ENCODE measurements at places on chromosomes 13 and 19.

GRCh38 chr13:39688699-39689405 lies 33.4 kb downstream of the COG6 start:
- no peak for DNase-seq

DNA sequence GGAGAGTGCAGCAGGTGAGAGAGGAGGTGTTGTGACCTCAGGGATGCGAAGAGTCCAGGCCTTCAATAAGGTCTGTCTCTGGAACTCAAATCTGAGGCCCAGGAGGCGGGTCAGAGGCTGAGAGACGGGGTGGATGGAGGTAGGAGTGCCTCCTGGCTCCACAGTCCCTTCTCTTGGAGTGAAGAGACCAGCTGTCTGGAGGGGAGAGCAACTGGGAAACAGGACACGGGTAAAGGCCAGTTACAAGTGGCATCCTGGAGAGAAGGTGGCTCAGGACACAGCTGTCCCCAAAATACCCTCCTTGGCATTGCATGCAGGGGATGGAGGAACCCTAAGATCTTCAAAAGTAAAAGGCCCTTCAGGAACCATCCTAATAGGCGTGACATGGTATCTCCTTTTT lies 19.2 kb downstream of the PDE4A start:
- DNase-seq = no peak

- DNase-seq = no peak
Observed at GRCh38 chr19:30336290-30336689, 35.9 kb upstream of the ZNF536 start.

- no peak for DNase-seq
Observed at GRCh38 chr13:29905845-29906244, 55.4 kb upstream of the UBL3 start.

- DNase-seq = no peak
Observed at GRCh38 chr19:379796-380195, 29.2 kb downstream of the C2CD4C start.

DNA sequence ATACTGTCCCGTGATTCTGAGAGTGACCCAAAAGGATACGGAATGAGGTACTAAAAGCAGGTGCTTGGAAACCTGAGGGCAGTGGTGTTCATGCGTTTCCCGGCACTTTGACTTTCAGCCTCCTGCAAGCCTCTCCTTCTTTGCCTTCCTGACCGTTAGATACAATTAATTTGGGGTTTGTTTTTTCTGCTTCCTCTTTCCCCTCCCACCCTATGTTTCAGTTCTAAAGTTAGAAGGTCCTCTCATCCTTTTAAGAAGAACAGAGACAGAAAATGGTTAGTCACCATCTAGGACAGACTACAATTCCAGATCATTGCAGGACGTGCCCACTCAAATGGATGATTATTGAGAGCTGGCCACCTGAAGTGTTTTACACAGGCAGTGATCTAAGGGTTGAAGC lies 1.8 kb upstream of the LILRB4 start:
- no peak for DNase-seq

GRCh38 chr13:95228130-95228529 lies 73.1 kb downstream of the ABCC4 start:
- no peak for DNase-seq

GRCh38 chr13:102394158-102395053 lies 7.4 kb downstream of the FGF14 start:
- DNase-seq = peak; percentile 99

DNA sequence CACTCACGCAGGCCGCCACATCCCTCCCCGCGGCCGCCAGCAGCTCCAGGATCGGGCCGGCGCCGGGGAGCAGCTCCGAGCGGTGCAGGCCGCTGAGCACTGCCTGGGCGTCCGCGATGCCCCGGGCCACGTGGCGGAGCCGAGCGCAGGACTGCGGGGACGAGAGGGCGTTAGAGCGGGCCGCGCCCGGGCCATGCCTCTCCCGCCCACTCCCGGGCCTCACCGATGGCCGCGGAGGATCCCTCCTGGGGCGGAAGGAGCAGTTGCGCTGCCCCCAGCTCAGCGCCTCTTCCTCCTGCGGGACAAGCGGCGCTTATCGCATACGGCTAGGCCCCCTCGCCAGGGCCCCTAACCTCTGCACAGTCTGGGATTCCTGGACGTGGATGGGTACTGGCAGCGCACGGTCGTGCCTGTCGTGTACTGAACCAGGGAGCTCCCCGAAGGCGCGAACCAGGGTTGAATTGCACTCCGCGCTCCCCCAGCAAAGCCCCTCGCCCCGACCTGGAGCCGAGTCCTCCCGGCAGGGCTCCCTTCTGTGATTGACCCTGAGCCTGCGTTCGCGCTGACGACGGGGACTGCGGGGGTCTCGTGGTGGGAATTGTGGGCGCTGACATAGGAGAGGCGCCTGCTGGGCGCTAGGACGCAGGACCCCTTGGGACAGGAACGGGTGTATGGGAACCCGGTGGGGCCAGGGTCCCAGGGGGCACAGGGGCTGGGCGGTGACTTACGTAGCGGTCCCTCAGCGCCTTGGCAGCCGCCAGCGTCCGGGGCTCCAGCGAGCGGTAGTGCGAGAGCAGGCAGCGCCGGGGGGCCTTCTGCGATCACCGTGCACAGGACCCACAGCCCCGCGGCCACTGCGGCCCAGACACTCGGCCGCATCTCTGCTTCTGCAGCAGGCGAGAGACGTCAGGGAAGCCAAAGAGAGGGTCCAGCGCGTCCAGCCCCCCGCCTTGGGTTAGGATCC lies 673 bp downstream of the IFNL4 start:
- no peak for DNase-seq

- no peak for DNase-seq
Observed at GRCh38 chr13:57991041-57991440, 359.5 kb downstream of the PCDH17 start.

GRCh38 chr13:30802501-30802900 lies 67.2 kb downstream of the ALOX5AP start:
- no peak for DNase-seq

DNA sequence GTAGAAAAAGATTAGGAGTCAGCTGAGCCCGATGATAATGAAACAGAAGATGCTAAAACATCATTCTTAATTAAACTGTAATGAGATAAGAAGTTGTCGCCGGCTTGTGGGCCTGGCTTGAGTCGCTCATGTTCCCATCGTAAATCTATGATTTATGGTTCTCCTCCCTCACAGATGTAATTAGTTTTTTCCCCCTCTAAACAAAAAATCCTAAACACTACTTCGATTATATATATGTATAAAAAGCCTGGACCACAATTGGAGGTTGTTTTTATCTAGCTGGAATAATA lies 151.3 kb downstream of the PTPRS start:
- no peak for DNase-seq

DNA sequence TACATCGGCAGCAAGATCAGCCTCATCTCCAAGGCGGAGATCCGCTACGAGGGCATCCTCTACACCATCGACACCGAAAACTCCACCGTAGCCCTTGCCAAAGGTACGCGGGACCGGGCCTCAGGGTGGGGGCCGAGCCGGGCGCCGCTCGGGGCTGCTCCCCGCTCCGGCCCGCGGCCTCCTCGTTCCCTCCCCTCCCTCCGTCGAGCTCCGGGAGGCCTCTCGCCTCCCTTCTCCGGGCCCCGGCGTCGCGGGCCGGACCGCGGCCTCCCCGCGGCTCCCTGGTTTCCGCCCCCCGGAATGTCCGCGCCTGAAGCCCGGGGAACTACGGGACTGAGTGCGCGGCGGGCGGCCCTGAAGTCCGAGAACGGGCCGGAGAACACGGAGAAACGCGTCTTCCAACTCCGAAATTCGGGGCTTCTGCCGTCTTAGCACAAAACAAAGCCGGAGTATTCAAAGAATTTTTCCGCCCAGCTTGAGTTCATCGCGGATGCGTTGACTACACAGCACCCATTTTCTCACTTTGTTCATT lies 423 bp downstream of the LSM14A start:
- DNase-seq = no peak

GRCh38 chr13:60164234-60164889 lies 634 bp upstream of the DIAPH3 start:
- DNase-seq = no peak

- no peak for DNase-seq
Observed at GRCh38 chr19:36707134-36707533, 19.7 kb downstream of the ZNF567 start.

DNA sequence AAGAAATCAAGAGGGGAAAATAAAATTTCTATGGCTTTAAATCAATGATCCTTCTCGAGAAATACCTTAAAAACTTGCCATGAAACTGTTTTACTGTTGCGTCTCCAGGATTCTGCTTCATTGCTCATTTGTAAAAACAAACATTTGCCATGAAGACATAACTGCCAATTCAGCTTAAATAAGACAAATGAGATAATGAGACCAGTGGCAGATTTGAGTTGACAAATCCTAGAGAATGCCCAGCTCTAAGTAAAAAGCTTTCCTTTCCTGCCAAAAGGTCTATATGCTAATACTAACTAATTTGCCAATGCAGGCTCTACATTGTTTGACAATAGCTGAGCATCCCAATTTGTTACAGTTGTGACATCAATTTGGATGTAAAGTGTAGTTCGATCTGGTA lies 400.5 kb upstream of the PCDH9 start:
- no peak for DNase-seq

DNA sequence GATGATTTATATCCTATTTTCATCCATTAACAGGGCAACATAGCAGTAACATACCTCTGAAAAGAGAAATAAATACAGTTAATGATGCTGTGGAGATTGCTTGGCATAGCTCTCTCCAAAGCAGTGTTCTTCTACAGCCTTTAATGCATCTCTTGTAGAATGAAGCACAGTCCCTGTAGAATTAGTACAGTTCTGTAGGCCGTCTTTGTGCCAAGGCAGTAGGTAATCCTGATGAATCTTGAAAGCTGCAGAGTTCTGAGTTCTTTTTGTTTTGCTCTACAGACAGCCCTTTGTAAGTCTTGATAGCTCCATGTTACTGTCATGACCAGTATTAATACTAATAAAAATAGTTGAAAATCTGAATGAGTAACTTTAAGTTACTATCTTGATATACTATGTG lies 184.2 kb downstream of the MAB21L1 start:
- DNase-seq = no peak

DNA sequence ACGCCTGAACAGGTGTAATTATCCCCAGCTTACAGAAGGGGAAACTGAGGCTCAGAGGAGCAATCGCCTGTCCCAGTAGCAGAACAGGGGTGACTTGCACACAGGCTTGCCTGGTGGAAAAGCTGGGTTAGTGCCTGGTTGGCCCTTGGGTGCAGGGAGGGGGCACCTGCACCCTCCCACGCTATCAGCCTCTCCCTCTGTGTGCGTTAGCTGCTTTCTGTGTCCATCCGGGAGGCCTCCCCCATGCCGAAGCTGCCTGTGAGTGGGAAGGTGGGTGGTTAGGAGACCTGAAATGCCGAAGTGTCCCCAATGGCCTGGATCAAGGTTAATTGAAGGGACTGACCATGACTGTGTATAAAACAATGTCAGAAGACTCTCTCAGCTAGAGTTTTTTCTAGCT lies 295.0 kb downstream of the ZNF536 start:
- no peak for DNase-seq

DNA sequence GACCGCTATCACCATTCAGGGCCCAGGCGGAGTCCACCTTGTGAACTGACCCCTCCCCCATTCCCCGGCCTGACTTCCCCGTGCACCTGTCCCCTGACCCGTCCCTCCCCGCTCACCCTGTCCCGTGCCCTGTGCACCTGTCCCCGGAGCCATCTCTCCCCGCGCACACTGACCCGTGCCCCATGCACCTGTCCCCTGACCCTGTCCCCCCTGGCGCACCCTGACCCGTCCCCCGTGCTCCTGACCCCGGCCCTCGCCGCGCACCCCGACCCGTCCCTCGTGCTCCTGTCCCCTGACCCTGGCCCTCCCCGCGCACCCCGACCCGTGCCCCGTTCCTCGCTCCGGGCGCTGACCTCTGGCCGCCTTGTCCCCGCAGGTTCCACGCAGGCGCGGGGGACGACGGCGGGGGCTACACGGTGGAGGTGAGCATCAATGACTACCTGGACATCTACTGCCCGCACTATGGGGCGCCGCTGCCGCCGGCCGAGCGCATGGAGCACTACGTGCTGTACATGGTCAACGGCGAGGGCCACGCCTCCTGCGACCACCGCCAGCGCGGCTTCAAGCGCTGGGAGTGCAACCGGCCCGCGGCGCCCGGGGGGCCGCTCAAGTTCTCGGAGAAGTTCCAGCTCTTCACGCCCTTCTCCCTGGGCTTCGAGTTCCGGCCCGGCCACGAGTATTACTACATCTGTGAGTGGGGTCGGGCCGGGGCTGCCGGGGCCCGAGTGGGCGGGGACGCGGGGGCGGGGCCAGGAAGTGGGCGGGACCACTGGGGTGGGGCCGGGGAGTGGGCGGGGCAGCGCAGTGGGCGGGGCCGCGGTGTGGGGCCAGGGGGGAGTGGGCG lies 9.7 kb downstream of the EFNA2 start:
- DNase-seq = no peak

- no peak for DNase-seq
Observed at GRCh38 chr19:50549059-50549926, 18.9 kb downstream of the LRRC4B start.

DNA sequence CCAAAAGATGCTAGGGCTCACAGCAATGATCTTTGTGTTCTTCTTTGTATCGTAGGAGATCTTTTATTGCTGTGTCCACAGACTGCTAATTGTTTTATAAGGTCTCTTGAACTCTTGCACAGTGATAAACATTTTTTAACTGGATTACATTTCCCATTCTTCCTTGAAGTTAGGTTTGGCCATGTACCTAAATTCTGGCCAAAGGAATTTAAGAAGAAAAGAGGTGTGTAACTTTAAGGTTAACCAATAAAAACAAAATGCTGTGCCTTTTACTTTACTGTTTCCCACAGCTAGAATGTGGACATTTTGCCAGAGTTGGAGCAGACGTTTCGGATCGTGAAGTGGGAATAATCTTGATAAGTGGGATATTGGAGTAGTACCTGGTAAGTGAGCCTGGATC lies 82.6 kb upstream of the GPC6 start:
- DNase-seq = no peak

GRCh38 chr13:59337070-59337469 lies 826.7 kb downstream of the DIAPH3 start:
- no peak for DNase-seq

DNA sequence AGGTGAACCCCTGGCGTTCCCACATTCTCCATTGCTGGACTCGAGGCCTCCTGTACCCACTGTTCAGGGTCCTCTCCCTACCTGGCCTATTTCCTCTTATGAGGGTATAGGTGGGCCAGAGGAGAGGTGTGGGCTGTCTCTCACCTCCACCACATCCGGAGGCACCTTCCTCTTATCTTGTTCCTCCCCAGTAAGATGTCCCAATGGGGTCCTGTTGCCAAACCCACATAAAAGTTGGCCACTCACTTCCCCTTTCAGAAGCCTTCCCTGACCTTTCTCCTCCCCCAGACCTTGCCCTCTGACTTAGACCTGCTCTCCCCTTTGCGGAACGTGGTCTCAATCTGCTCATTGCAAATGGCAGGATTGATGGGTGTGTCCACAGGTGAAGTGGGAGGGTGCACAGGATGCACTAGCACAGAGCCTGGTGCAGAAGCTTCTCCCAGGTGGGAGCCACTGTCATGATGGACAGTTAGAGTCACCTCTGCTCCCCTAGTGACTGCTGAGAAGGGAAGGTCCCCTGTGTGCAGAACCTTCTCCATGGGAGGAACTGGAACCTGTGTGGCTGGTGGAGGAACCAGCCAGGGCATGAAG lies 1.3 kb downstream of the CYP4F3 start:
- DNase-seq = no peak

- no peak for DNase-seq
Observed at GRCh38 chr13:27634791-27635190, 13.1 kb downstream of the POLR1D start.

Measured in NCI-H1930 (cell line).